Mesenteric fat pad (tissue), 1 donor: ENCODE measurements at places on chromosomes 12 and 14. TPM values are rescaled to one million over a fixed set of nuclear protein-coding genes. Genes with fewer than 3 reads are reported as not detected.

PIANP gene
- total RNA-seq, result 0.16 TPM

CMTM5 gene
- not detected for total RNA-seq

DNA sequence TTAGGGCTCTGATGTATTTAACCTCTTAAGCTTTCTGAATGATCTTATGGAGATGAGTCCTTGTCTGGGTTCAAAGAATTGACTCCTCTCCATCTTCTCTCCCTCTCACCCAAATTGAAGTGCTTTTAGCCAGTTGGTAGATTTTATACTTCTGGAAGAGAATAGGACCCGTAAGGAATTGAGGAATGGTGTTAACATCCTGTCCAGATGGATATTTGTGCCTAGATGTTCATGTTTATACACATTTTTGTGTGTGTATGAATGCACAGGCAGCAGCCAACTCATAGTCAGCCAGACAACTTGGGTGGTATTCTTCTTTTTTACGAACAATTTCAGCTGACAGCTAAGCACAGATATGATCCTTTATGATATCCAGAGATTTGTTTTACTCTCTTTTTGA, 449.6 kb upstream of the RGS6 start:
- no peak for DNase-seq

DNA sequence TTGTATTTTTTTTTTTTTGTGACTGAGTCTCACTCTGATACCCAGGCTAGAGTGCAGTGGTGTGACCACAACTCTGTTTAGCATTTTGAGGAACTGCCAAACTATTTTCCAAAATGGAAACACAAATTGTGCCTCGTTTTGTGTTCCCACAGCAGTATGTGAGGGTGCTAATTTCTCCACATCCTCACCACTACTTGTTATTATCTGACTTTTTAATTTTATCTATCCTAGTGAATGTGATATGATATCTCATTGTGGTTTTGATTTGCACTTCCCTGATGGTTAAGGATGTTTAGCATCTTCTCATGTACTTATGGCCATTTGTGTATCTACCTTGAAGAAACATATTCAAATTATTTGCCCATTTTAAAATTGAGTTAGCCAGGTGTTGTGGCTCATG, 62.4 kb downstream of the SRGAP1 start:
- DNase-seq, result no peak

- no peak for DNase-seq
Measured at GRCh38 chr12:66661357-66661756, 17.5 kb downstream of the GRIP1 start.

- DNase-seq, result no peak
Measured at GRCh38 chr14:68497011-68497410, 295.9 kb downstream of the ZFP36L1 start.

GRCh38 chr12:6563448-6564050, 4.5 kb downstream of the NOP2 start:
- no peak for DNase-seq
